ENCODE measurements at places on chromosomes 1 and 21.
A peak's percentile ranks its signal among the peaks of the same experiment; 100 is the strongest.

DNA sequence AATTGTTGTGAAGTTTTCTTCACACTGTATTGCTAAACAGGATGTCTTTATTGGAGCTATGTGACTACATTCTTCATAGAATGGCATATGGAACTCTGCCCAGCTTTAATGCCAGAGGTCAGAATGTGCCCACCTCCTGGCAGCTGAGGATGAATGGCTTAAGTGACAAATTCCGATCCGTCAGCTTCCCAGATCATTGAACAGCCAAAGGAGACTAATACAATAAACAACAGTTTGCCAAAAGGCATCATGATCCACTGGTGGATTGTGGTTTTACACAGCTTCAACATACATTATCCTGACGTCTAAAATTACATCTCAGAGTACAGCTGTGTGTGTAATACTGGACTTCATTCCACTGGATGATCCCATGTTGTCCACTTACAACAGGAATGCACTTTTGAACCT lies 68.7 kb upstream of the C1orf105 start:
- DNase-seq, result peak; percentile 68

DNA sequence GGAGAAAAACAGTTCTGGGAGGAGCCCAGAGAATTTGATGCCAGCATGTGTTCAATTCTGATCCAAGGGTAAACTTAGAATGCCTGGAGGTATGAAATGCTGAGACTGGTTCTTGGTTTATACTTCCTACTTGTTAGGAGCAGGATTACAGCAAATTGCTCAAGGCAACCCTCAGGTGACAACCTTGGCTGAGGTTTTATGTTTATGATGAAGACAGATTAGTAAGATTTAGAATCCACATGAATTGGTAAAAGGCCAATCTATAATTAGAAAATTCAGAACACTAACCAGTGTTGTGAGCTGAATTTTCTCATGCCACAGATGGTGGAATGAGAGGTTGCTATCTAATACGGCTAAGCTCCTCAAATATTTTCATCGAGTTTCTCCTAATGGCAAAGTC lies 235.3 kb upstream of the NRIP1 start:
- DNase-seq, result no peak

DNA sequence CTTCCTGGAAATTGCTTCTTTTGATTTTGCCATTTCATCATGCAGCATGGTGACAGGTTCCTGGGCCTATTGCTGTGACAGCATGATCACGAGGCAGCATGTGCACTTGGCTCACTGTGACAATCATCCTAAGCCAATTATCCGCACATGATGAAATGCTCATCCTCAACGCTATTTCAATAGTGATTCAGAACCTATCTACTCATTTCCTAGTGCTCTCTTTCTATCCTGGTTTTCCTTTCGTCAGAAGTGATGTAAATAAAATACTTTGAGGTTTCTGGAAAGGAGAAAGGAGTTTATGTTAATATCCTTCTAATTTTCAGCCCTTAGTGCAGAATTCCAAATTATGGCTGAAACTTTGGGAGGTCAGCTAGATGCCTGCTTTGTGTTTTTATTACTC lies 110.6 kb upstream of the ADAMTS5 start:
- DNase-seq, result no peak

DNA sequence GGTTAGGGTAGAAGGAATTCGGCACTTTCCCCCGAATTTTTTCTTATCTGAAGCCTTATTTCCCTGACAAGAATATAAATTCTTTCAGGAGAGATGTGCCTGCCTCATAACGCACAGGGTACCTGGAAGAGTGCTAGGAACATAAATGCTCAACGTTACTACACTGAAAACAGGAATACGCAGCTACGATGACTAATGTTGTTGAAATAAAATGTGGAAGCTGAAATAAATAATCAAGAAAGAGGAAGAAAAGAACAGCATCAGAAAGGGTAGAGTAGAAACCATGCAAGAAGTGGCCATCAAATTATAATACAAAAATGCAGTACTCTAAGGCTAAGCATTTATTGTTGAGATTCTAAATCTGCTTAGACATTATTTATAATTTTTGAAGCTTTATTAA lies 33.9 kb downstream of the SLC66A1 start:
- no peak for DNase-seq

GRCh38 chr1:17520473-17521319 lies 18.8 kb upstream of the ARHGEF10L start:
- no peak for DNase-seq

GRCh38 chr1:224504297-224505041 lies 69.9 kb upstream of the WDR26 start:
- DNase-seq, result no peak

GRCh38 chr1:118716775-118717174 lies 271.4 kb downstream of the TBX15 start:
- no peak for DNase-seq

GRCh38 chr1:156826630-156827029 lies 10.0 kb upstream of the SH2D2A start:
- DNase-seq, result no peak

GRCh38 chr21:28704746-28705145 lies 287.9 kb downstream of the LTN1 start:
- no peak for DNase-seq

DNA sequence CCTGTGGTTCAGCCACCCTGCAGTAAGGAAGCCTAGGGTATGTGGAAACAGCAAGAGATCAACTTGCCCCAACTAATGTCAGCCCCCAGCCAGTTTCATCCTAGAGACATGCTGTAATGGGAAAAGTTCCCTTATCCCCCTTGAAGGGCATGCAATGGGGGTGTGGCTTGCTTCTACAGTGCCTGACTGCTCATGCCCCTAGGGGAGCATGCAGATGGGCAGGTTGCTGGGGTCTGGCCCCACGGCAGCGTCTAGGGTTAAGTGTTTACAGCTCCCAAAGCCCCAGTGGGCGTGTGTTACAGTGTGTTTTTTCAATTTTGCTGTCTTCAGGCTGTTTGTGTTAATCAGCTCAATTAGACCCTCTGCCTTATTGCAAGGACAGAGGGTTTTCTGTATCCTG lies 1105.9 kb downstream of the AMY1C start:
- no peak for DNase-seq

DNA sequence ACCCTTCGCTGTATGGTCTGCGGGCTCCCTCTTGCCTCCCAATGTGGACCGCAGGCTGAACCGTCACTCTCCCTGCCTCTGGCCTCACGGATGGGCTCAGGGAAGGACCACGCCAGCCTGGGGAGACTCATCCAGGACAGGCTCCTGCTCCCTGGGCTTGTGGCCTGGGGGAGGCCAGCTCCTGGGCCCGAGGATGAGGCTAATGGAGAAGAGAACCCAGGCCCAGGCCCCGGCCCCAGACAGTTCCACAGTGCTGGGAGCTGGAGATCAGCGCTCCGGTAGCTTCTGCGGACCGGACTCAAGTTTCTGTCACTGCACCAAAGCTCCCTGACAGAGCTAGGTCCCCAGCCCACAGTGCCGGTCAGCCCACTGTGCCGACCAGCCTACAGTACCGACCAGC lies 13.4 kb upstream of the PLEKHG5 start:
- DNase-seq, result no peak

GRCh38 chr21:36852293-36852692 lies 114.2 kb downstream of the HLCS start:
- no peak for DNase-seq

GRCh38 chr1:31562707-31563360 lies 13.5 kb upstream of the TINAGL1 start:
- DNase-seq, result no peak

- DNase-seq, result no peak
Observed at GRCh38 chr1:168403140-168403539, 122.5 kb downstream of the TBX19 start.

DNA sequence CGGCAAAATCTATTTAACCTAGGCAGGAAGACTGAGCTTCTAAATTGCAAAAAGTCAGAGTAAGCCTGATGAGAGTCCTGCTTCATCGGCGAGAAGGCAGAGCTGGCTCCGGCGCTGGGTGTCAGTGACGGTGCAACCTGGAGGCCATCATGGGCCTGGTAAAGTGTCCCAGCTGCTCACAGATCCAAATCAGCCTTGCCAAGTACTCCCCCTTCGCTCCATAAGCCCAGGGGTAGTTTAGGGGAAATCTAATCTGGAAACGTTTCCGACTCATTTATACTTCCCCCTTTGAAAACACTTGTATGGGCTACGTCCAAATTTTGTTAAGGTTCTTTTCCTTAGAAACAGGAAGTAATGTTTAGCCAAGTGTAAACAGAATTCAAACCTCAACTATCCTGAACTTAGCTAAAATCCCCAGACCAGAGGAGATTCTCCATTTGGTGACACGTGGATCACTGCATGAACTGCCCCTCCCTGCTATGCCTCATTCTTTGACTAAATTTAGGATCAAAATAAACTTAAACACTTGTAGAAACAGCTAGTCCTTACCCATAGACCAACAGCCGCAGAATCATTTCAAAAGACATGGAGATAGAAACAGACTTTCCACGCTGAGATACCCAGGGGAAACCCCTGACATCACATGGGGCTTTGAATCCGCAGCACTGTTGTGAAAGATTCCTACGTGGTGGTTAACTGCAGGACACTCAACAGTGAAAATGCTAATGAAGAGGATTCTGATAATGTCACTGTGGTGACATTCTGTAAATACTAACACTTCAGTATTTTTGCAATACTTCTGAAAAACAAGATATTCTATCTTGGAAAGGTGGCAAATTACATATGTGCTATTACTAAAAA lies 172.7 kb downstream of the TGFBR3 start:
- peak; percentile 48 for DNase-seq

- no peak for DNase-seq
Observed at GRCh38 chr1:206883160-206883559, 14.1 kb upstream of the IL24 start.

GRCh38 chr1:103177108-103177775 lies 68.9 kb upstream of the COL11A1 start:
- DNase-seq, result peak; percentile 53

DNA sequence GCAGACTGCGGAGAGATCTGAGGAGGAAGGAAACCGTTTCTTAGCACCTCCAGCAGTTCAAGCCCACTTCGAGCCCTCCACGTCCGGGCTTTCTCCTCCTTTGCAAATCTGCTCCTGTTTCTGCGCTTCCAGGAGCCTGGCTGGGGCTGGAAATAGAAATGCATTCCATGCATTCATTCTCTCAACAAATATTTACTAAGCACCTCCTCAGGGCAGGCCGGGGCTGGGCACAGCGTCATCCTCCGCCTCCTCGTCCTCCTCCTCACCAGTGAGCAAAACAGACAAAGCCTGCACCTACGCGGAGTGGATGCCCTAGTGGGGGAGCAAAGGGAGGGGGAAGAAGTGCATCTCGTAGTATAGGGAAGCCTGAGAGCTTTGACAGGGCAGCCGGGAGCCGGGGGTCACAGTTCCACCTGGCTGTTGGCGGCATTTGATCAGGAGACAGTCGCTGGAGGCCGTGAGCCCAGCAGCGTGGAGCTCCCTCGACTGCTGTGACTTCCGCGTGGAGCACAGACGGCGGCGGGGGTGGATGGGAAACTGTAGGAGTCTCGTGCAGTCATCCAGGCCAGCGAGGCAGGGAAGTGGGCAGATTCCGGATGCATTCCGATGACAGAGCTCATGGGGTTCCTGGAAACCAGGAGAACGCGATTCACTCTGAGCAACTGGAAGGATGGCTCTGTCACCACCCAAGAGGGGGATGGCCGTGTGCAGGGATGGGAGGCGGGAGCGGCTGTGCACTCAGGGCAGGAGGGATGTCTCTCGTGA lies 93.5 kb downstream of the SIK1 start:
- DNase-seq, result peak; percentile 96

GRCh38 chr1:110188035-110188618 lies 22.0 kb upstream of the KCNC4 start:
- DNase-seq, result no peak

- DNase-seq, result peak; percentile 51
Observed at GRCh38 chr1:233295237-233295974, at the start of gene PCNX2. PCNX2 (minus strand) TSS chr1:233295725; CDS start chr1:233295478, 247 bp downstream.

GRCh38 chr1:51644533-51645197 lies 27.8 kb downstream of the OSBPL9 start:
- DNase-seq, result peak; percentile 66

DNA sequence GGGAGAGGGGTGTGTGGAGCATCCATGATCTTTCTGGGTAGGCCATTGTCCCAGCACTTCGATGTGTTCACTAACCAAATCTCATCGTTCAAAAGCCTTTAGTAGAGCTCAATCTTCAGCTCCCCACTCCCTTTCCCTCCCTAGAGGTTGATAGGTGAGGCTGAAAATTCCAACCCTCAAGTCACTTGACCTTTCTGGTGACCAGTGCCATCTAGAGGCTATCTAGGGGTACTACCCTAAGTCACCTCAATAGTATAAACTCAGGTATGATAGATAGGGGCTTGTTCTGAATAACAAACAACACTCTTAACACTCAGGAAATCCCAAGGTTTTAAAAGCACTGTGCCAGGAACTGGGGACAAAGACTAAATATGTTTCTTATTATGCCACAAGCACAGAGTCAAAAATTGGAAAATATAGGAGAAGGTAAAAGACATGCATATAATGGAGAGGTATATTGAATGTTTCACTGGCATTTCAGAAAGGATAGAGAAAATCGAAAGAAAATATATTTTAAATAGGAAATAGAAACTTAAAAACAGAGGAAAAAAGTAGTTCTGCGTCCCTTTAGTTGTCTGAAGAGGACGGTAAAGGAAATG lies 42.9 kb upstream of the CD53 start:
- DNase-seq, result peak; percentile 1

DNA sequence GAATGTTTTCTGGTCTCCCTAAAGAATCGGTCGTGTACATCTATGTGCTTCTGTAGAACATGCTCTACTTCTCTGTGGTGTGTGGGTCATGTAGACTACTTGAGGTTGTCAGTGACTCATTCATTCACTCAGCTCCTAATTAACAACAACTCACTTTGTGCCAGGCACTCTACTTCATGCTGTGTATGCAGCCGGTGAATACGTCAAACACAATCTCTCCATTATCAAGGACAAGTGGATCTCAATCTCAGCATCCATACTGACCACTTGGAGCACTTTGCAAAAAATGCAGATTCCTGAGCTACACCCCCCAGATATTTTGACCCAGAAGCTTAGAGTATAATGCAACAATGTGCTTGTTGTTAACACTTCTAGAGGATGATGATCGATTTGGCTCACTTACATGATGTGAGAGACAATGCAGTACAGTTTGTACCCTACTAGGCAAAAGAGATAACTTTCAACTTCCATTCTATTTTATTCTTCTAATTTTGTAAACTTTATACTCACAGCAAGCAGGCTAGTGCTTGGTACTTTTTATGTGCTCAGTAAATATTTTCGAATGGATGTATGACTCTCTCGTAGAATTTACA lies 508.6 kb upstream of the ADAMTS5 start:
- no peak for DNase-seq
